Adrenal gland (tissue), 19 donors: ENCODE measurements at places on chromosomes 2 and 18. TPM values are rescaled to one million over a fixed set of nuclear protein-coding genes. Genes with fewer than 3 reads are reported as not detected.

ITGA6 gene
- total RNA-seq = 7.7 TPM

BMP10 gene
- total RNA-seq = not detected

RABL2A gene
- 21.6 TPM for total RNA-seq

AQP12B gene
- not detected for total RNA-seq

ZNF804A gene
- 0.35 TPM for total RNA-seq

DNA sequence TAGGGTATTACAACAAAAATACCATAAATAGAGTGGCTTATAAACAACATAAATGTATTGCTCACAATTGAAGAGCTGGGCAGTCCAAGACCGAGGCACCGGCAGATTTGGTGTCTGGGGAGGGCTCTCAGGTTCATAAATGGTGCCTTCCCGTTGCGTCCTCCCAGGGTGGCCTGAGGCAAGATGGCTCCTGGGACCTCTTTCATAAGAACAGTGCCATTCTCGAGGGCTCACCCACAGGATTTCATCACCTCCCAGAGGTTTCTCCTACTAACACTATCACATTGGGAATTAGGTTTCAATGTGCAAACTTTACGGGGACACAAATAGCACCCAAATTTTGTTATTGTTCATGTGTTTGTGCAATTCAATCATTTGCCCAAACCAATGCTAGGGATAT lies 793.5 kb upstream of the HS6ST1 start:
- H3K36me3 ChIP-seq = no peaks in the 10 kb centered on the region
- H3K27ac ChIP-seq = no peak overlapping the region
- DNase-seq = no peak
- H3K27me3 ChIP-seq = no peaks in the 10 kb centered on the region

DNA sequence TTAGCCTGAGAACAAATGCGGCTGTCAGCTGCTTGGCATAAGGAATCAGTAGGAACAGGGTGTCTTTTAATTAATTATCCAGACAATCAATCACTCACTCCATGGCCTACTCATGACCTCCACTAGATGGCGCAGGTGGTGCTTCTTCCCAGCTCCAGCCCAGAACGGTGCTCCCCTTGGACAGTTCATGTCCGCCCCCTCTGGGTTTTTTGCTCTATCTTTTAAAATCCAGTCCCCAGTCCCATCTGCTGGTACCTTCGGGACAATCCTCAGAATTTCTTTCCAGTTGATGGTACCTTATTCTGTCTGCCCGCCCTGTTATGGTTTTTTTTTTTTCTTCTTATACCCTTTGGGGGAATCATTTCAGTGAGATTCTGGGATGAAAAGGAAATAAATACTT lies 99.8 kb downstream of the CACNB4 start:
- H3K4me3 ChIP-seq = no peak overlapping the region
- H3K27me3 ChIP-seq = no peaks in the 10 kb centered on the region
- H3K4me1 ChIP-seq = peaks cover 23% of the 10 kb centered on the region
- peak; percentile 65 for DNase-seq

- H3K4me1 ChIP-seq = peaks cover 32% of the 10 kb centered on the region
- H3K27me3 ChIP-seq = no peaks in the 10 kb centered on the region
- H3K4me3 ChIP-seq = no peak overlapping the region
- no peak overlapping the region for H3K27ac ChIP-seq
- no peaks in the 10 kb centered on the region for H3K36me3 ChIP-seq
- no peak for DNase-seq
Observed at GRCh38 chr2:43255296-43255910, 29.0 kb upstream of the ZFP36L2 start.

GRCh38 chr18:11789716-11790510 lies 61.3 kb upstream of the CHMP1B start:
- H3K36me3 ChIP-seq = no peaks in the 10 kb centered on the region
- H3K4me3 ChIP-seq = no peak overlapping the region
- H3K4me1 ChIP-seq = no peaks in the 10 kb centered on the region
- H3K27me3 ChIP-seq = no peaks in the 10 kb centered on the region

- H3K4me3 ChIP-seq = no peak overlapping the region
- H3K4me1 ChIP-seq = peaks cover 6% of the 10 kb centered on the region
- no peaks in the 10 kb centered on the region for H3K27me3 ChIP-seq
- H3K27ac ChIP-seq = no peak overlapping the region
Observed at GRCh38 chr2:85269959-85270358, 57.8 kb downstream of the TGOLN2 start.

DNA sequence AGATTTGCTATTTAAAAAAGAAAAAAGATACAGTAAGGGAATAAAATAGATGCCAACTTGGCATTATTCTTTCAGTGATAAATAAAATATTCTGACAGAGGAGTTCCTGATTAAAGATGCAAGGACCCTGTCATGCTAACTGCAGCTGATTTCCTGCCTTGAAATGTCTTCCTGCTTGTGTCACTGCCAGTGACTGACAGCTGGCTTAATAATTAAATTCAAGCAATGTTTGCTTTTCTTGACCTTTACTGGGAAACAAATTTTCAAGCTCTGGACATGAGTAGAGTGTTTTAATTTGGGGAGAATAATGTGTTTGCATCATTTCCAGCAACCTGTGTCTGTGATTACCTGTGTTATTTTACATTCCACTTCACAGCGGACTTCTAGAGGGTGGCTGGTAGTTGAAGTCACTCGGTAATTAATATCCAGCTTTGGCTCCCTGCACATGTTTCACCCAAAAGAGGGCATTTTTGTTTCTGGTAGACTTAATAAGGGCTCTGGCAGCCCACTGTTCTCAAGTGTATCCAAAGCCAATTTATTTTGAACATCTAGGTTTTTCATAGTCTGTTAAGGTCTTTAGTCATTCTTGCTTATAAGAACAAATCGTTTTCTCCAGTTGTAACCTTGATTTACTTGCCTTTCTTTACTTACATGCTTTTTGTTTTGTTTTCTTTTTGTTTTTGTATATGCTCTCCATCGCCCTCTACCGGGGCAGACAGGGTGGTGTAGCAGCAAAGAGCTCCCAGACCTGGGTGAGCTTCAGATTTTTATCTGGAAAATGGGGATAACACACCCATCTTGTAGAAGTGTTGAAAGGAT lies 48.5 kb upstream of the PROKR1 start:
- no peaks in the 10 kb centered on the region for H3K36me3 ChIP-seq
- H3K4me3 ChIP-seq = no peak overlapping the region
- peaks cover 7% of the 10 kb centered on the region for H3K4me1 ChIP-seq
- peak; percentile 55 for DNase-seq
- H3K27ac ChIP-seq = no peak overlapping the region

- H3K27ac ChIP-seq = no peak overlapping the region
- no peaks in the 10 kb centered on the region for H3K36me3 ChIP-seq
- H3K27me3 ChIP-seq = no peaks in the 10 kb centered on the region
- H3K4me1 ChIP-seq = no peaks in the 10 kb centered on the region
- no peak overlapping the region for H3K4me3 ChIP-seq
- DNase-seq = no peak
Observed at GRCh38 chr2:11250400-11251196, 93.8 kb downstream of the ROCK2 start.

GRCh38 chr2:223760838-223761502 lies 76.4 kb downstream of the AP1S3 start:
- H3K4me1 ChIP-seq = no peaks in the 10 kb centered on the region
- no peak overlapping the region for H3K27ac ChIP-seq
- H3K27me3 ChIP-seq = no peaks in the 10 kb centered on the region
- H3K36me3 ChIP-seq = no peaks in the 10 kb centered on the region

- no peak overlapping the region for H3K4me3 ChIP-seq
- no peak overlapping the region for H3K27ac ChIP-seq
- H3K4me1 ChIP-seq = no peaks in the 10 kb centered on the region
Observed at GRCh38 chr2:57842531-57842930, 204.1 kb upstream of the VRK2 start.

DNA sequence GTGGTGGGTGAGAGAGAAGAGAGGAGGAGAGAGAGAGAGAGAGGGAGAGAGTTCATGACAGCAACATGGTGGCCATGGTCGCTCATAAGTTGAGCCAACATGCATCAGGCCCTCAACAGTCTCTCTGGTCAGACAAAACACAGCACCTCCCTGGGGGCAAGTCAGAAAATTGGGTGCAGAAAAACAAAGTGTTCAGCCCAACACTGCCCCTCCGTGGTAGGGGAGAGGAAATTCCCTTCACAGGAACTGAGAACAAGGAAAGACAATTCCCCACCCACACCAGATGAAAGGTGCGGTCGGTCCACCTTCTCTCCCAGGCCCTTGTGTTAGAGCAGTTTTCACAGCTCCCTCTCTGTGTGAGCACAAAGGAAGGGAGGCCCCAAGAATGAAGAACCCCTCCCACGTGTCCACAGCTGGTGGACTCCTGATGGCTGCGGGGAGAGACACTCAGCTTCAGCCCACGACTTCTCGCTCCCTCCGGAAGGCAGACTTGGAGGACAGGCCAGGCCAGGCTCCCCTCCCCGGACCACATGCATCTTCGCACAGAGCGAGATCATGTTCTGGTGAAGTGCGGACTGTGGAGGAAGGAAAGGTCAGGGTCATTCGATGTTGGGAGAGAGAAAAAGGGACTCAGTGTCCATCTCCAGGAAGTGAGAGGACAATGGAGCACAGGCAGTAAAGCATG lies 181.7 kb downstream of the ANAPC1 start:
- no peaks in the 10 kb centered on the region for H3K27me3 ChIP-seq
- H3K4me1 ChIP-seq = peaks cover 14% of the 10 kb centered on the region
- H3K36me3 ChIP-seq = no peaks in the 10 kb centered on the region
- H3K27ac ChIP-seq = no peak overlapping the region
- DNase-seq = peak; percentile 68
- H3K4me3 ChIP-seq = no peak overlapping the region

- H3K4me1 ChIP-seq = no peaks in the 10 kb centered on the region
- no peaks in the 10 kb centered on the region for H3K27me3 ChIP-seq
- no peaks in the 10 kb centered on the region for H3K36me3 ChIP-seq
- no peak overlapping the region for H3K27ac ChIP-seq
- no peak overlapping the region for H3K4me3 ChIP-seq
Observed at GRCh38 chr2:437756-438393, 150.0 kb upstream of the ALKAL2 start.

DNA sequence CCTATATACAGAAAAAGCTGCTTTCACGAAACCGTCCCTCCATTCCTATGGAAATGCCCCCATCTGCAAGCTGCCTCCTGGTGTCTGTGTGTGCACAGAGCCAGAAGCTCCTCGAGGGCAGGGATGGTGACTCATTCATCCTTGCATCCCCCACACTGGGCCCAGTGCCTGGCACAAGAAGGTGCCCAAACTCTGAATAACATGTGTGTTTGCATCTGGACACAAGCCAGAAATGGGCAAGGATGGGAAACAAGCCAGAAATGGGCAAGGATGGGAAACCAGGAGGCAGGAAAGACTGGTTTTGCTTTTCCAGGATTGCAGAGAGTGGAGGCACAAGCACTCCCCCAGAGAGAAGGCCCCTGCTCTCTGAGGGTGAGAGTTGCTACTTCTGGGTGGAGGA lies 313.9 kb downstream of the CELF4 start:
- no peak for DNase-seq
- no peak overlapping the region for H3K4me3 ChIP-seq
- peaks cover 19% of the 10 kb centered on the region for H3K27me3 ChIP-seq
- no peaks in the 10 kb centered on the region for H3K4me1 ChIP-seq
